Ureter (tissue), 1 donor: ENCODE measurements at places on chromosomes 2 and 18.

DNA sequence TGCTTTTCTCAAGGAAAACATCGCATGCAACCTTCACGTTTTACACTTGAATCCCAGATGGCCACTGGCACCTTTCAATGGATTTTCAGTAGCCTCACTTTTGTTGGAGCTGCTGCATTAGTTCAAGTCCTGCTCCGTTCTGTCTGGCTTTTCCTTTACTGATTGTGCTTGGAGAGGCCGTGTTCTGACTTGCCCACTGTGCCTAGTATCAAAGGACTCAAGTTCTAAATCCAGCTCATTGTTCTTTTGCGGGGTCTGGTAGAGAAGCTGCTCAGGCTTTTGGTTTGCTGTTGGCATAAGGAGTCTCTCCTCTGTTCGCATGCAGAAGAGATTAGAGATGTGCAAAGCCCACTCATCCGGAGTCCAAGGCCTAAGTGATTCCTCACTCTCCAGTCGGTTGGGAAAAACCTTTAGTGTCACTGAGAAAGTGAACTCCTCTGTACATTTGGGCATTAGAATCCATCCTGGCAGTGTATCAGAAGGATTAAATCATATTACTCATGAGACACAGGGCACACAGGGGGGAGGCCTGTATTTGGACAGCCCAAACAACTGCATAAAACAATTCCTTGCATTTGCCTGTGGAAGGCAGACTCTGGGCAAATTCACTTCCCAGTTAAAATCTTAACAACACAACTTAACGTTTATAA is 69.7 kb downstream of the NCK2 start:
- DNase-seq, result no peak

- DNase-seq, result no peak
These were observed 3.7 kb upstream of the ZEB2 start for GRCh38 chr2:144523596-144524117.

- DNase-seq, result no peak
These were observed 1948.4 kb upstream of the PIK3C3 start for GRCh38 chr18:40006634-40007033.

GRCh38 chr2:229713371-229714079 is 830 bp downstream of the DNER start:
- no peak for DNase-seq

DNA sequence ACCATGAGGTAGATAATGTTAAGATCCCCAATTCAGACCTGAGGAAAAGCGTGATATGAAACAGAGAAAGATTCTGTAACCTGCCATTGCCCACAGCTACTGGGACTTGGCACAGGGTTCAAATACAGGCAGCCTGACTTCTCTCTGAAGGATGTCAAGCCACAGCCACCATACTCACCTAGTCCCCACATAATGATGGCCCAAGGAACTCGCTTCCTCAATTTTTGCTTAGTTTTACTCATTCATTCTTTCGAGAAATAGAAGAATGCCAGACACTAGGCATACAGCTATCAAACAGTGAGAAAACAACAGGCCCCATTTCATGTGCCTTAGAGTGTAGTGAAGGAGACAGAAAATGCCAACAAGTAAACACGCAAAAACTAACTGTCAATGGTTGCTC is 980 bp upstream of the SULT1C4 start:
- DNase-seq, result no peak

- DNase-seq, result no peak
These were observed 120.2 kb downstream of the PTGR3 start for GRCh38 chr18:75088622-75089211.

DNA sequence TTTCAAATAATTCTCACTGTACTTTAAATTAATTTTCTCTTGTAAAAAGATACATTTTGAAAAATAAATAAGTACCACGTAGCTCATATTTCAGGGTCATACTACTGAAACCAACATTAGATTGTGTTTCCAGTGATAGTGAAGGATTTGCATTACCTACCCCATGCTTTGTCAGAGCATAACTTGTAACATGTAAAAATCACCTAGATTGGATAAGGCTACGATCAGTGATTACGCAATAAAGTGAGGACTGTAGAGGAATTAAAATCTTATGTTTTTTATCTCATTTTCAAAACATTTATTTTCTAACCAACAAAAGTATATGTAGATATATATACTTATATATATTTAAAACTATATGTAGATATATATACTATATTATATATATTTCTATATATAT is 89.4 kb upstream of the VRK2 start:
- DNase-seq, result no peak

DNA sequence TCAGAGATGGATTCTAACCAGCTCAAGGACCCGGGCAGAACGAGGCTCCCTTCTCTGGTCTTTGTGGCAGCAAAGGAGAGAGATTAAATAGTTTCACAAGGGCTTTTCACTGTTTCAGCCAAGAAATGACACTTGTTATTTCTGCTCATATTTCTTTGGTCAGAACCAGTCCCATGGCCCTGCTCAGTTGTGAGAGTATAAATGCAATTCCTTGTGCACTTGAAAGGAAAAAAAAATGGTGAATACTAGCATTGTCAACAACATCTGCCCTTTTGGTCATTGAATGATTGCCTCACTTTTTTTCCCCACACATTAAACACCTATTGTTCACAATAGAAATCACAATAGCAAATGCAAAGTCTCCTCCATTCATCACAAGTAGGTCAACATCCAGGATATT is 104.4 kb downstream of the RDH14 start:
- no peak for DNase-seq
